NCI-H460 (cell line): ENCODE measurements at places on chromosomes 16 and 17.

DNA sequence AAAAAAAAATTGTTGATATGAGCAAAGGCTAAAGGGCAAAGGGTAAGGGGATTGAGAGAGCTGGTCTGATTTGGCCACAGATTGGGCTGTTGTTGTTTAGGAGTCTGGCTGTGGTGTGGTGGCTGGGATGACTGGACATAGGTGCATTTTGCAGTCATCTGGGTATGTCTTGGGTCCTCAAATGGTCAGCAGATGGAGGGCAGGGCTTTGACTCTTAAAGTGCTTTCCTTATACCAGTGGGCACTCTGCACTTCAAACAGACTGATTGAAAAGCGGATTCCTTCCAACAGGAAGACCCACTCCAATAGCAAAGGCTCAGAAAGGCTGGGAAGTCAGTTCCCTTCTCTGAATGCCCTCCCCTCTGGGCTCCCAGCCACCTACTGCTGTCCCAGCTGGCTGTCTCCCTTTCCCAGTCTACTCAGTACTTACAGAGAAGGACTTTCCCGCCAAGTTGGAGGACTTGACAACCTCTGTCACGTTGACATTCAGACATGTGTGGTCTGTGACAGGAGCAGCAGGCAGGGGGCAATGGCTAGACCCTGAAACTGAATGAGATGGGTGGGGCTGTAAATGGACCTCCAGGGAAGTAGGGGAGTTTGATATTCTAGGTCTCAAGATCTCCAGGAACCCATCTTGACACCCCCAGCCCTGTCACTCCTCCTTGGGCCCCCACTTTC is 19.6 kb upstream of the MFSD6L start:
- no peak for DNase-seq

- no peak for DNase-seq
These were observed 1.9 kb upstream of the C16orf87 start for GRCh38 chr16:46832757-46833459.

- no peak for DNase-seq
These were observed 39.7 kb upstream of the NGFR start for GRCh38 chr17:49455272-49455861.

DNA sequence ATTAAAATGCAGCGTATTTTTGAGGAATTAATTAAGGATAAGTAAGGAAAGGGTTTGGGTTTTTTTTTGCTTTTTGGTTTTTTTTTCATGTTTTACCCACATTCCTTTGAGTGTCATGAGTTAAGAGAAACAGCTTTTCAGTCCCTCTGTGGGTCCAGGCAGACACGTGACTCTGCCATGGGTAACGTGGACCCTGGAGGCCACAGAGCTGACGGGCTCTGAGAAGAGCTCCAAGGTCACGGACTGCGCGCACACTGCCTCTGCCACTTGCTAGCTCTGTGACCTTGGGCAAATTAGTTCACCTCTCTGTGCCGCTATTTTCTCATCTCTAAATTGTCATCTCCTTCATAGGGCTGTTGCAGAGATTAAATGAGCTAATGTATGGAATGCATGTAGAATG is 588.2 kb upstream of the CDH11 start:
- no peak for DNase-seq

DNA sequence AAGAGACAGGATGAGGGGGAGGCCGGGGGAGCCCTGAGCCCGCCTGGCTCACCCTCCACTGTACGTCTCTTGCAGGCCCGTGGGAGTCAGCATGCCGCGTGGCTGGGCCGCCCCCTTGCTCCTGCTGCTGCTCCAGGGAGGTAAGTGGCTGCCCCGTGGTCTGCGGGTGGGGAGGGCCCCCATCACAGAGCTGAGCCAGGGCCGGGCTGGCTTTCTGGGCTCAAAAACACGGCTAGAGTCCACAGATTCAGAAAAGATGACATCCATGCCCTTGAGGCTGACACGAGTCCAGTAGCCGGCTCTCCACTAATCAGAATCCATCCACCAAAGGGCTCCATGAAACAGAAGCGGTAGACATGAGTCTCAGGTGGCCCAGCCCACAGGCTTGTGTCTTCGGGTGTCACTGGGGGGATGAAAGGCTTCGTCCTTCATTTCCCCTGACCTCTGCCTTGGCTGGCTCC is 28.0 kb downstream of the IL21R start:
- DNase-seq = no peak
